Esophagus squamous epithelium (tissue), 5 donors: ENCODE measurements at places on chromosomes 3 and 15. TPM values are rescaled to one million over a fixed set of nuclear protein-coding genes. Genes with fewer than 3 reads are reported as not detected.

DNA sequence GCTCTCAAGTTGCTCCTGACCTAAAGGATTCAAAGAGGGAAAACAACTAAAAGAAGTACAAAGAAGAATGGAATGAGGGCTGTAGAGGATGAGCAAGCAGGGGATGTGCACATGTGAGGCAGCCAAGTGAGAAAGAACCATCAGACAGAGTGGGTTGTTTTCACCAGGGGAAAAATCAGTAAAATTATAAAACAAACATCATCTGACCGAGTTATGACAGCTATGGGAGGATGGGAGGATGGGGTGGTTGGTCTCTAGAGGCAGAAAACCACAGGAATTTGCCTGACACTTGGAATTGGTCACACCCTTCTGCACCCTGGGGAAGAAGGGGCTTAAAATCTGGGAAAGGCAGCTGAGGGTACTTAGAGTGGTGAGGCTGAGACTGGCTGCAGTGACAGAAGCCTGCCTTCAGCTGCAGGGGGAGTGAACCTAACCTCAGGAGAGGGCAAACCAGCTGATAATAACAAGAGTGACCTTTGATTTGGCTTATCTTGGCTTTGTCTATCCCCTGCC lies 10.1 kb downstream of the ARHGAP31 start:
- no peak for DNase-seq

GRCh38 chr3:71809321-71810026 lies 24.5 kb upstream of the PROK2 start:
- no peak for DNase-seq

DNA sequence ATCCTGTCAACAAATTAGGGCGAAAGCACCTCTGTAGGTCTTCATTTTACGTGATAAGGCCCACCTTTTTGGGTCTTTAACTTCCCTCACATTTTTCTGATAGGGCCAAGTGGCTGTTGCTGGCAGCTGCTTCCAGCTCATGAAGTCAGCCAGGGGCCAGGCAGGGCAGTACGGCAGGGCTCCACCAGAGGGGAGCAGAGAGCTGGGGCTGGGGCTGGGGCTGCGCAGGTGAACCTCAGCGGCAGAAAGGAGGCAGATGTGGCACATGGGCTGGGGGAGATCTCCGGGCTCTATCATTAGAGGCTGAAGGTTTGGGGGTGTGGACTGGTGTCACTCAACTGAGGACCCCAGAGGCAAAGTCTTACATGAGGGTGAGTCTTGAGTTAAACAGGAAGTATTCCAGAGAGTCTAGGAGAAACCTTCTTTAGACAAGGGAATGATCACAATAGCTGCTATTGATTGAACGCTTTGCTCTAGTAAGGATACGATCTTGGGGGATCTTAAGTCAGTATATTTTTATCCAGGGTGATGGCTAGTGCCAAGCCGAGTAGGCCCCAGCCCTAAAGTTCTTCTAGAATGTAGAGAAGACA lies 62.8 kb upstream of the MEX3B start:
- DNase-seq, result no peak

GRCh38 chr3:162932503-162932902 lies 1435.9 kb downstream of the OTOL1 start:
- no peak for DNase-seq

DNA sequence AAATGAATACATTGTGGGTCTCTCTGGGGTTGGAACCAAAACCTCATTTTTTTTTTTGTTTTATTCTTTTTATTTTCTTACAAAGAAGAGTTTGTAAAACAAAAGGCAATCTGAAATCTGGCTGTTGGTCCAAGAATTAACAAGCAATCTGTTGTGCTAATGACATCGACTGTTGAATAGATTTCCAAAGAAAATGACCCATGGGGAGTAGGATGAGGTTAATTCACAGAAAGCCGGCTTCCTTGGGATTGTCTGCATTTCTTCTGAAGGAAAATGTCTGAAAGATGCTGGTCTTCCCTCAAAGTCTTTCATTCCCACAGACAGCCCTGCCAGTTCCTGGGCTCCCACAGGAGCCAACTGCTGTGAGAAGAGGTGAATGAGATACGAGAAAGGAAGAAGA lies 92.9 kb downstream of the LRRC3B start:
- DNase-seq, result no peak

GRCh38 chr3:32399030-32399620 lies 7.5 kb downstream of the CMTM7 start:
- no peak for DNase-seq

- DNase-seq, result no peak
These were observed 339.8 kb downstream of the EPHA3 start for GRCh38 chr3:89447243-89447642.

GRCh38 chr3:61666615-61667330 lies 105.4 kb downstream of the PTPRG start:
- no peak for DNase-seq

- no peak for DNase-seq
These were observed 59.7 kb upstream of the SIAH2 start for GRCh38 chr3:150822636-150823035.

DNA sequence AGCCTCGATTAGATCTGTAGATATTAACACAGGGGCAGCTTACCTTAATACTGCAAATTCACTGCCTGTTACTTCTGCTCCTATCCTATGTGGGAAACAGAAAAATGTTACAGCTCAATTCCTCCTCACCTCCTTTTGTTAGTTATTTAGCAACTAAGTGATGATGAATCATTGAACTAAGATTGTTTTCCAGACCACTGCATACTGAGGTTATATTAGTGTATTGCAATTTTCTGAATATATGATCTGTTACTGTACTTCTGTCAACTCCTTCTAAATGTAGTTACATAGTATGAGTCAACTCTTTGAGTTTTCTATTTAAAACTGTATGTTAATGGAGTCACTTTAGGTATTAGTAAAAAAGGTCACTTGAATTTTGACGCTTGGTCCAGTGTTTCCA lies 331.5 kb upstream of the SLCO3A1 start:
- DNase-seq, result no peak

GRCh38 chr3:126167566-126167965 lies 12.8 kb downstream of the ALDH1L1 start:
- DNase-seq, result no peak

GRCh38 chr3:187130346-187131066 lies 8.8 kb downstream of the RPL39L start:
- no peak for DNase-seq

GRCh38 chr3:3503411-3503810 lies 295.8 kb upstream of the LRRN1 start:
- no peak for DNase-seq

DNA sequence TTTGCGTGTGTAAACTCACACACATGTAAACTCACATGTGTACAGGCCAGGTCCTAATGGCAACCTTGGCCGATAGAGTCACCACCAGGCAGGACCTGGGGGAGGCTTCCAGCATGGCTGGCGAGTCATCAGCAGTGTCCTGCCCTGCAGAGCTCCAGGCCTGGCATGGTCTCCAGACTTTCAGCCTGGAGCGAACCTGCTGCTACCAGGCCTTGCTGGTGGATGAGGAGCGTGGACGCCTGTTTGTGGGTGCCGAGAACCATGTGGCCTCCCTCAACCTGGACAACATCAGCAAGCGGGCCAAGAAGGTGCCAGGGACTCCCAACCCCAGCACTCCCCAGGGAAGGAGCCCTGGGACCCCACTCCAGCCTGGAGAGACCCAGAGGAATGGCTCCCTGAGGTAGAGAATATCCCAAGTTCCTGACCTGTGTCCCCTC lies 1.0 kb downstream of the SEMA3B start:
- DNase-seq, result no peak

DNA sequence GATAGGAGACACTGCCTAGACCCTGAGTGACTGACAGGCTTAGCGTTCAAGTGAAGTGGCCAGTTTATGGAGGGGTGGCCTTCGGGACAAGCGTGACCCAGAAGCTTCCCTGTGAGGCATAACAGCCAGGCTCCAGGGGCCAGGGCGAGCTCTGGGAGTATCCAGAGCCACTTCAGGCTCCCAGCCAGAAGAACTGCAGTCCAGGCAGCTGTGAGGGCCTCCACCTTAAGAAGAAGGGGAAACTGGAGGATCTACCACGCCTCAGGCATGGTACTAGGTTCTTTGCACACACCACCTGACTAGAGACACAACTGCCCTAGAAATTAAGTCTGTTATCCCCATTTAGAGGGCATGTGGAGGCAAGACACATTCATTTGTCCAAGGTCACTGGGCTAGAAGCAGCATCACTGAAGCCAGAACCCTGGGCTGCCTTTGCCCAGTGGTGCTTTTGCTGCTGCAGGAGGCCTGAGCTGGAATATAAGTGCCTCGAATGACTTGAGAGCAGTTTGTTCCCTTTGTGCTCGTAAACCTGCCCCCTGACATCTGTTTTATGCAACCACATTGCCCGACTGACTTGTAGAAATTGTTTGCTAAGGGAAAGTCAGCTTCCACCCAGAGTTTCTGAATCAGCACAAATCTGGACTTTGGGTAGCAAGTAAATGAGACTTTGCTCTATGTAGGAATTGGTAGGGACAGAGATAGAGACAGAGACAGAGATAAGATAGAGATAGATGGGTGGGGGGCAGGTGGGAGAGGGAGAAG lies 23.3 kb downstream of the RASGRF1 start:
- DNase-seq, result no peak

GRCh38 chr3:189966843-189967242 lies 153.9 kb downstream of the P3H2 start:
- DNase-seq, result no peak

DNA sequence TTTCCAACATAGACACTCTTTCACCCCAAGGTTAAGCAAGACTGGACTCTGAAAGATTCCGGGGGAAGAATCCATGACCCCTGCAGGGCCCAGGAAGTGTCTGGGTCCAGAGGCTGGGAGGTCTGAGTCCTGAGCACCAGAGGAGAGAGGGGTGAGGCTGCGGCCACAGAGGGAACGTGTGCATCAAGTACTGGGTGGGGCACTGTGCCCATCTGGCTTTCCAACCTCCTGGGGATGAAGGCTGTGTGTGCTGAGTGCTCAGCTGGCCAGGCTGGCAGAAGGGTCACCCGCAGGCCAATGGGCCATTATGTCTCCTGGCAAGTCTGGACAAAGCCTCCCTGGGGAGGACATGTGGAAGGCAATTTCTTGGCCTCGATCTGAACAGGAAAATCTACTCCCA lies 3.3 kb downstream of the CHRNA3 start:
- DNase-seq, result no peak

- no peak for DNase-seq
These were observed 322.0 kb upstream of the MANF start for GRCh38 chr3:51063053-51063452.

DNA sequence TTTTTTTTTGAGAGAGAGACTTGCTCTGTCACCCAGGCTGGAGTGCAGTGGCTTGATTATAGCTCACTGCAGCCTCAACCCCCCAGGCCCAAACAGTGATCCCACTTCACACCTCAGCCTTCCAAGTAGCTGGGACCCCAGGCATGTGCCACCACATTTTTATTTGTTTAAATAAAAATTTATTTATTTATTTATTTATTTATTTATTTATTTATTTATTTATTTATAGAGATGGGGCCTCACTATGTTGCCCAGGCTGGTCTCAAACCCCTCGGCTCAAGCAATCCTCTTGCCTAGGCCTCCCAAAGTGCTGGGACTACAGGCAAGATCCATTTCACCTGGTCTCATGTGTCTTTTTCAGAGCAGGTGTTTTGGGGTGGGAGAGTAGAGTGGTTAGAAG lies 15.5 kb downstream of the CAPN3 start:
- no peak for DNase-seq

Gene IQCF6
- not detected for total RNA-seq

Gene SHF
- 1.9 TPM for total RNA-seq

Gene SNX22
- total RNA-seq, result 0.19 TPM

Gene BUB1B
- total RNA-seq, result 4.1 TPM

Gene ISLR
- 19.2 TPM for total RNA-seq

Gene GP5
- not detected for total RNA-seq

Gene LINGO1
- 0.09 TPM for total RNA-seq

Gene TMEM207
- not detected for total RNA-seq

Gene GPR27
- total RNA-seq, result 2.1 TPM

Gene OCA2
- total RNA-seq, result 4.0 TPM

Gene CFAP100
- total RNA-seq, result not detected

Gene SLC28A1
- not detected for total RNA-seq
